ENCODE measurements at places on chromosomes 16 and 17.

- no peak for DNase-seq
Observed at GRCh38 chr17:78618264-78619066, 41.3 kb upstream of the DNAH17 start.

GRCh38 chr17:10772425-10773380, 31.2 kb downstream of the TMEM238L start:
- DNase-seq: peak; percentile 75

DNA sequence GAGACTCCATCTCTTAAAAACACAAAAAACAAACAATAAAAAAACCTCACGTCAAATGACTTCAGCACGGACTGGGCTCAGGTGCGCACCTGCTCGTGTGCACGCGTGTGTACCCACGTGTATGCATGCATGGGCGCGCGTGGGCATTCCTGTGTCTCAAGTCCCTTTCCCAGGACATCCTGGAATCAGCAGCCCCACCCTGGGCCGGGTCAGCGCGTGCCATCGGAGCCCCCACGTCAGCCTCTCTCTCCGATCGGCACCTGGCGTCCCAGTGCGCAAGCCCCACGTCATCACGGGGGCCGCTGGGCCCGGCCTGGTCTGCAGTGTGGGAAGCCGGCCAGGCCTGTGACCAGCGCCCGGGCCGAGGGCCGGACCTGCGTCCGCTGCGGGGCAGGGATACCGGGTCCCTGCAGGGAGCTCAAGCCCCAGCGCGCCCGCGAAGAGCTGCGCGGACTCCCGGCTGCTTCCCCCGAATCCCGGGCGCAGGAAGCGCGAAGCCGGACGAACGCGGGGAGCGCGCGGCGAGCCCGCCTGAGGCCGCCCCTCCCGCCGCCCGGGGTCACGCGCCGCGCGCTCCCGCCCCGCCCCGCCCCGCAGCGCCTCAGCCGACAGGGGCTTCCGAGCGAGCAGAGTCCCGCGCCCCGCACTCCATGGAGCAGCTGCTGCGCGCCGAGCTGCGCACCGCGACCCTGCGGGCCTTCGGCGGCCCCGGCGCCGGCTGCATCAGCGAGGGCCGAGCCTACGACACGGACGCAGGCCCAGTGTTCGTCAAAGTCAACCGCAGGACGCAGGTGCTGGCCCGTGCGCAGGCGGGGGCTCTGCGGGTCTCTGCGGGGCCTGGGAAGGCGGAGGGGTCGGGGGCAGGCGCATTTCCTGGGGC, at the start of gene FN3K:
Gene FN3K (plus strand): TSS at position 629 of the 880 bp plus-strand sequence. CDS start 22 bp downstream, at position 651.
- peak; percentile 49 for DNase-seq

- DNase-seq: no peak
Observed at GRCh38 chr17:2959371-2960130, 103.9 kb downstream of the OR1D5 start.

GRCh38 chr17:73174126-73174525, 9.3 kb downstream of the SSTR2 start:
- no peak for DNase-seq

- no peak for DNase-seq
Observed at GRCh38 chr17:31299624-31300023, 2.6 kb upstream of the OMG start.

- no peak for DNase-seq
Observed at GRCh38 chr16:52546291-52547003, 496 bp downstream of the TOX3 start.

DNA sequence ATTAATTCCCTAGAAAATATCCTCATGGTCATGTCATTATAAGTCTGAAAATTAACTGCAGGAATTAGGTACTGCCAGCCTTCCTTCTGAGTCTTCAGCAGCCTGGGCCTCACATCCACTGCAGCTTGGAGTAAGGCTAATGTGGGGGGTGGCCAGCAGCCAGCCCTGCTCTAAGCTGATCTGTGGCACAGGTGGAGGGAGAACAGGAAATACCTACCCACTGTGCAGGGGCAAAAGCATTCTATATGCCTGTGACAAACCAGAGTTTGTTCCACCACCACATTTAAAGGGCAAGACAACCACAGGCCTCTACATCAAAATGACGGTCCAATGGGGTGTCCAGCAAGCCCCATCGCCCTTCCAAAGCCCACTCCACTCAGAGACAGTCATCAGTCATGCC, 9.4 kb downstream of the NPRL3 start:
- no peak for DNase-seq

DNA sequence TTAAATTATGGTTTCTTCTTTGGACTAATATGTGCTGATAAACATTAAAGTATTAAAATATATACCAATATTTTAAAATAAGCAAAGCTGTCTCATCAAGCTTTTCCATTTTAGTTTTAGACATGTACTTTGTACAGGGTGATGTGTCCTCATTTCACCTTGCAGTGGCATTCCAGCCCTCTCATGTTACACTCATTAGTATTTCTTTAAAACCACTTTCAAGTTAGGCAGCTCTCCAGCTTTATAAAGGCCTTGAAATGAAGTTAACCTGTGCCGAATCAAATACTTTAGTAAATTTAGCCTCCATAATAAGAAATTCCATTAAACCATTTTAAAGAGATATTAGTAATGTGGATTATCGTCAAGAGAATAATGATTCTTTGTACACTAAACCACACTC, 107.6 kb upstream of the HLF start:
- no peak for DNase-seq

DNA sequence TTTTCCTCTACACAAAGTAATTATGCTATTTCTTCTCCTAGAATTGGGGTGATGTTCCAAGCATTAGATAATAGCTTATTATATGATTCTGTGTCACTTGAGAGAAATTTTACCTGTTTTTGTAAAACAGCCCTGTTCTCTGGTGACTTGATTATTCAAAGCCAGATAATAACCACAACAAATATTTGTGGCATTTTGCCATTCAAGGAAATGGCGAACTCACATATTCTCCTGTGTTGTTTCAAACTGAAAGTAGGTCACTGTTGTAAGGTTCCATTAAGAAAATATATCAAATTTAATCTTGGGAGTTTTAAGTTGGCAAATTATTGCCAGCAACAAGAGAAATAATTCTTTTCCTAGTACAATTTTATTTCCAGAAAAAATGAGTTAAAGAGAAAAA, 124.8 kb downstream of the STXBP4 start:
- DNase-seq: no peak

GRCh38 chr17:40553694-40554534, 11.4 kb downstream of the CCR7 start:
- peak; percentile 61 for DNase-seq

GRCh38 chr16:56763291-56763916, 33.5 kb downstream of the NUP93 start:
- DNase-seq: no peak

All from activated CD4-positive, alpha-beta T cell treated with anti-CD3 and anti-CD28 coated beads for 36 hours (primary cell).